ENCODE measurements at places on chromosomes 7 and 10.

GRCh38 chr10:70998086-70998485, 109.7 kb upstream of the PCBD1 start:
- DNase-seq: no peak

DNA sequence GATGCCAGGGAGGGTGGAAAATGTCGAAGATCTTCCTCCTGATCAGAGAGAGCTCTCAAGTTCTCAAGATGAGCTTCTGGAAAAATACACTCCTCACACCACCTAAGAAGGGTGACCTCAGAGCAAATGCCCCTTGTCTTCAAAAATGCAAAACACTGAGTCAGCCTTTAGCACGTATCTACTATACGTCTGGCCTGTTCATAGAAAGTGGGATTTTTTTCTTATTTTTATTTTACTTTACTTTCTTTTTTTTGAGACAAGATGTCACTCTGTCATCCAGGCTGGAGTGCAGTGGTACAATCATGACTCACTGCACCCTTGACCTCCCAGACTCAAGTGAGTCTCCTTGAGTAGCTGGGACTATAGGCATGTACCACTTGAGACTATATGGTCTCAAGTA, 57.1 kb downstream of the AFAP1L2 start:
- no peak for DNase-seq

DNA sequence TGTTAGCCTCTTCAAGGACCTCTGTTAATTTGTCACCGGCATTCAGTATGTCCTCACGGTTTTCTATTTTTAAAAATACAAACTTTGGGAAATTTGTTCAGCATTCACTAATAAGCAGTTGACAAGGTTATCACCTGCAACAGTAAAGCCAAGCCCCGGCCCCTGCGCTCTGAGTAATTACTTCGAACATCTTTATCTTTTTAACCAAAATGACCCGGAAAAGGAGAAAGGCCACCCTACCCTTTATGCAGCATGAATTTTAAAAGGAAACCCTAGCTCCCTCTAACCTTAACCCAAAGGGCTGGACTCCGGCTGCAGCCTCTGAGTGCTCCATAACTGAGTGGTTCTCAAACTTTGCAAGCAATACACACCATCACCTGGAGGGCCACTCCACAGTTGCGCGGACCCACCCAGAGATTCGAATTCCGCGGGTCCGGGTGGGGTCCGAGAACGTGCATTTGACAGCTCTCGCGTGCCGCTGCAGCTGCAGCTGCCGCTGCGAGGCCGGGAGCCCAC, 940 bp downstream of the NSMCE4A start:
- DNase-seq: no peak

- DNase-seq: no peak
These were observed 11.1 kb downstream of the STK17A start for GRCh38 chr7:43594020-43594419.

GRCh38 chr7:69508736-69509135, 89.5 kb upstream of the AUTS2 start:
- DNase-seq: no peak

- DNase-seq: no peak
These were observed 224.3 kb downstream of the SFMBT2 start for GRCh38 chr10:7186387-7187018.

DNA sequence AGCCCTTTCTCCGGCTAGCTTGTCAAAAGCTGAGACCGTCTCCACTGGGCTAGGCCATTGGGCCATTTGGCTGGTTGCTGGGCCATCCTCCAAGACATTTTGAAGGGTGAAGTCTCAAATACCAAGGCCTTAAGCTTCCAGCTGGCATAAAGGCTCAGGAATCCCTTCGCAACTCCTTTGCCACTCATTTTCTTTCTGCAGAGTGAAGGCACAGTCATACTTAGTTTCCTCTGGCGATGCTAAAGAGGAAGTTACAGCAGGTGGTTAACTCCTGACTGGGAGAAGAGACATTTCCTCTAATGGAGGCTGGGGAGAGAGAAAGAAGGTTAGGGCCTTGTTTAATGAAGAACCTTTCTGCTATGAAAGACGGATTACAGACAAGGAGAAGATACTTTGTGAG, 4.8 kb upstream of the REPIN1 start:
- no peak for DNase-seq

GRCh38 chr10:110083884-110084283, 76.1 kb downstream of the ADD3 start:
- DNase-seq: no peak

- no peak for DNase-seq
These were observed 76.3 kb upstream of the ABCB5 start for GRCh38 chr7:20539201-20539600.

DNA sequence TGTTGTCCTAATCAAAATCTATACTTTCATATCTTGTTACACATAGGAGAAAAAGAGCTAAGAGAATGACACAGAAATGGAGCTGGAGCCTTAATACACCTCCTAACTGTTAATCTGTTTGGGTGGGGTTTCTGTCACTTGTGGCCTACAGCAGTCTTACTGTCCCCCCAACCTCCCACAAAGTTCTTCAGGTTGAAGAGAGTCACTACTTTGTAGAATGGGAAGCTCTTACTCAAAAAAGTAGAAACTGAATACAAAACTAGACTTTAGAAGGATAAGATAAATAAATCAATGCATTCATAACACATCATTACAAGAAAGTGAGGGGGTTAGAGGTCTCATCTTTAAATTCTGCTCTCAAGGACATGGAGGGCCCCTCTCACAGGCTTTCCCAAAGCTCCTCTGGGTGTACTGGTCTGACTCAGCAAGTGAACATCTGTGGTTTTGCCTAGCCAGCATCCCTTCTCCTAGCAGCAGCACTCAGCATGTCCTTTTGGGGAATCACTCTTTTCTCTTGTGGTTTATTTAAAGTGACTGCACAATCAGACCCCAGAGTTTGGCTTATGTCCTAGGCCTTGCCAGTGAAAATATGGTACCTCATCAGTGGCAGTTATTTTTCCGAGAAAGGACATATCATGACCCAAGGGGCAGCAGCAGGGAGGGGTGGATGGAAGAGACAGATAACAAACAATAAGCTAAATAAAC, 2.0 kb upstream of the BLVRA start:
- DNase-seq: no peak

DNA sequence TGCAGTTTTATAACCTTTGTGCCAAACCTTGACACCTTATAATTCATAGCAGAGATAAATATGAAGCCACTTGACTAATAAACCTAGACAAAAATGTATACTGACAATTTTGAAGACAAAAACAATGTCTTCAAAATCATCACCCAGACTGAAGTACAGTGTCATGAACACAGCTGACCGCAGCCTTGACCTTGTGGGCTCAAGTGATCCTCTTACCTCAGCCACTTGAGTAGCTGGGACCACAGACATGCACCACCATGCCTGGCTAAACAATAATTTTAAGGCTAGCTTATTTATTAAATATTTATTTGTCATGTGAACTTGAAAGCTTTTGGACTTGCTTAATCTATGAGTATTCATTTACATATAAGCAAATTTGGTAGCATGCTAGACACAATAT, 24.3 kb downstream of the IL6 start:
- no peak for DNase-seq
